NCI-H2029 treated with DMSO at 0.1 percent for 48 hours (cell line): ENCODE measurements at places on chromosomes 3 and 15.

- no peak for DNase-seq
Measured at GRCh38 chr15:78930577-78931388, 14.1 kb downstream of the CTSH start.

GRCh38 chr3:33278163-33278562 lies 921 bp downstream of the FBXL2 start:
- no peak for DNase-seq

DNA sequence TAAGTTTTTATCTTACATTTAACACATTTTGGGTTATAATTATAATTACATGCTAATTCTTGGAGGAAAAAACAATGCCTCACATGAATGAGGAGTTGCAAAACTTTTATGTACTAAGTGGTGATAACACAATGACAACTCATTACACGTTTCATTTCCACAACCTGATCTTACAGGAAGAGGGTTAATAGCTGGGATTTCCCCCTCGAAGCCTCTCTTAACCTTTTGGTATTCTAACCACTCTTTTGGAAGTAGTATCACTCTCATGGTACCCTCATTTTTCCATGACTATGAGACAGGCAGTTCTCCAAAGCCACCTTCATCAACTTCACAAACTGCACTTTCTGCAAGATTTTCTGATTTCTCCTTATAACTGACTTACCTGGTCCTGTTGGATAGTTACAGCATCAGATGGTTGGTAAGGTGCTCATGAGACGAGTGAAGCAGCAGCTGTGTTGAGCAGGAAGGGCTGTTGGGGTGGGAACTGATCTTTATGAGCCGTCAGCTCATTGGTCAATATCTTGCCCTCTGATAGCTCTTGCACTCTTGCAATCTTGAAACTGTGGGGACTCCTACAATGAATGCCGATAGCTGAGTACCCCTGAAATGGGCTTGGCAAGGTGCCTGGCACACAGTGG lies 41.6 kb downstream of the ACAN start:
- no peak for DNase-seq

GRCh38 chr3:160638184-160638583 lies 38.8 kb upstream of the ARL14 start:
- DNase-seq: no peak

DNA sequence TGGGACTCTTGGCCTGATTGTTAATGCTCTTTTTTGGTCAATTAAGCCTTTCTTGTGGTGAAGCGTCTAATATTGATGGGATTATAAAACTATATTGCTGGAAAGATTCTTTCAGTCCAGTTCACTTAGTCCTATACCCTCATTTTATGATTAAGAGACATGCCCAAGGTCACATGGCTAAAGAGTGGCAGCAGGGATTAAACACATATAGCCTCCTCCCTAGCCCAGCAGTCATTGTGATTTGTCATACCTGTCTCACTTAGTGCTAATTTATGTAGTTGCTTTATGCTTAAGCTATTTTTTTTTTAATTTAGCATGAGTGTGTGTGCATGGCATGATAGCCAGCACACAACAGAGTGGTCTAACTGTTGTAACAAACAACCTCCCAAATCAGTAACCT lies 9.5 kb downstream of the PARP14 start:
- DNase-seq: no peak

DNA sequence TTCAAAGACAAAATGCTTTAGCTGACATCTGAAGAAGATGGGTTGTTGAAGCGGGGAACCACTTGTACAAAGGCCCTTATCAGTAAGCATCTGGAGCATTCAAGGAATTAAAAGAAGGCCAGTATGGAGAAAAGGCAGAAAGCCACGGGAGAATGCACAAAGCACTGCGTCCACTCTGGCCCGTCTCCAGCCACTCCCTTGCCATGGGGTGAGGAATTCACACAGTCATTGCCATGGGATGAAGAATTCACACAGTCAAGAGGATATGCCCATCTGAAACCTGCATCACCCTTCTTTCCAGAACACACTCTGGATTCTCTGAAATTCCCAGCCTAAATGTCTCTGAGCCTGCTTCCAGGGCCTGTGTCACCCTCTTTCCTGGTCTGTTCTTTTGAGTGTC lies 26.7 kb upstream of the STAG1 start:
- no peak for DNase-seq

- DNase-seq: no peak
Measured at GRCh38 chr3:58102976-58103451, 94.8 kb downstream of the FLNB start.

DNA sequence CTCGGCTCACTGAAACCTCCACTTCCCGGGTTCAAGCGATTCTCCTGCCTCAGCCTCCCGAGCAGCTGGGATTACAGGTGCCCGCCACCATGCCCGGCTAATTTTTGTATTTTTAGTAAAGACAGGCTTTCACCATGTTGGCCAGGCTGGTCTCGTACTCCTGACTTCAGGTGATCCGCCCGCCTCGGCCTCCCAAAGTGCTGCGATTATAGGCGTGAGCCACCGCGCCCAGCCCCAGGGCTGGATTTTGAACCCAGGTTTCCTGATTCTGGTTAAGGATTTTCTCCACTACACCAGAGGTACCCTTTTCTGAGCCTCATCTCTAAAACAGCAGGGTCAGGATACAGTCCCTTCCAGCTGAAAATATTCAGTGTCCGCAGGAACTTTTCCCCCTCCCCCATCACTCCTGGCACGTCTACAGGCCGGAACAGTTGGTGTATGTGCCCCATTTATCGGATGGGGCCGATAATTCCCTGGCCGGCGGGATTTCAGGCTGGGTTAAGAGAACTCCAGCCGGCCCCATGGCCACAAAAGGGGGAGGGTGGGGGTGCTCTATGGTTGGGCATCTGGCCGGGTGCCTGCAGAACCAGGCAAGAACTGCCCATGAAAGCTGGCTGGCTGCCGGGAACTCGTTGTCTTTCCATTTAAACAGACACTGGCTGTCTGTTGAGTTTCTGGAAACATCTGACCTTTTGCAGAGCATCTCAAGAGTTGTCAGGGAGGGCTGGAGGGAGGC lies 26.8 kb upstream of the SEMA4B start:
- DNase-seq: no peak

GRCh38 chr3:154143873-154144272 lies 22.7 kb downstream of the ARHGEF26 start:
- DNase-seq: no peak

DNA sequence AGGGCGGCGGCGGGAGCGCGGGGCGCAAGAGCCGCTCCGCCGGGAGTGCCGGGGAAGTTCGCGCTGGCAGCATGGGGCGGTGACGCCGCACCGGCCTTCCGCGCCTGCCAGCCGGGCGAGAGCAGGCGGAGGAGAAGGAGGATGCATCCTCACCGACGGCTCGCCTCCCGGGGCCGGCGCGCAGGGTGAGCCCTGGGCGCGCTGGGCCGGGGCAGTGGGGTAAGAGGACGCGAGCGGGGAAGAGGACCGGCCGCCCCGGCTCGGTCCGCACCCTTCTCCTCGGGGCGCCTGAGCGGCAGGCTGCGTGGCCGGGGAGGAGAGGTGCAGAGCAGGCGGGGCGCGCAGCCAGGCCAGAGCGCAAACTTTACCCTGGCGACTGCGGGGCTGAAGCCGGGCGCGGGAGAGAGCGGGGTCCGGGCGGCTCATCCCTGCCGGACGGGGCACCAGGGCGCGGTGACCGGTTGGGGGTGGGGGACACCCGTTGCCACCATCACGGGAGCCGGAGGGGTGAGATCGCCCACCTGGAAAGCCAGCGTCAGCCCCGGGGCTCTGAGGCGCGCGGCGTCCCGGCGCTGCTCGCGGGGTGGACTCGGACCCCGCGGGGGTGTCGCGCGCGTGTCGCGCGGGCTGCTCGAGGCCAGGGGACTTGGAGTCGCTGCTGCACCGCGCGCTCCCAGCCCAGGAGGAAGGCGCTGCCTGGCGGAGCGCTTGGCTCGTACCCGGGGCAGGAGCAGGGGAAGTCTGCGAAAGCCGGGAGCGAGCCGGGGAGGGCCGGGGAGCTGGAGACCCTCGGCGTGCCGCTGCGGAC lies 542 bp downstream of the GABRA5 start:
- DNase-seq: no peak

DNA sequence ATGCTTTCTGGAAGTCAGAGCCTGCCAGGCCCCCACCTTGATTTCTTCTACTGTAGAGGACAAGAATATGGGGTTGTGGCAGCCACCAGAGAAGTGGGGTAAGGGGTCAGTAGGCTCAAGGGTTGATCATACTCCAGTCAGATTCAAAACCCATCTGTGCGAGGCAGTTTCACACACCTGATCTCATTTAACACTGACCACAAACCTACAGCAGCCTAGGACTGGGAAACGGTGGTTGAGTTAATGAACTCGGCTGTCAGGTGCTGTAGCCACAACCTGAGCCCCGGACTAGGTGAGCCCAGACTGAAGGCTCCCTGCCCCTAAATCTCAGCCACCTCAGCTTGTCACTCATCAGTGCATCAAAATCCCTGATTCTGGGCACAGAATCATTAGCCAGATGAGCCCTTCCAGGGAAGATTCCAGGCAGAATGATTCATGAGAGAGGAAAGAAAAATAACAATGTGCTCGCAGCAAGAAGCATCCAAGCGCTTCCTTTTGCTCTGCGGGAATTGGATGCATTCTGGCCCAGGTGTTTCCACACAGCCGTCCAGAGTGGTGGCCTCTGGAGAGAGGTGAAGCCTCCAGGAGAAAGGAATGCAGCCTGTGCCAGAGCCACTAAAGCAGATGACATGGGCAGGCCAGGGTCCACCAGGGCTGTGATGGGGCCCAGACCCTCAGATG lies 102.1 kb downstream of the SRGAP3 start:
- DNase-seq: no peak
